ENCODE measurements at places on chromosomes 4 and X. TPM values are rescaled to one million over a fixed set of nuclear protein-coding genes. Genes with fewer than 3 reads are reported as not detected.

Gene COQ2
- total RNA-seq = 21.1 TPM

GRCh38 chr4:136383082-136383481 lies 1149.2 kb downstream of the PCDH18 start:
- no peak overlapping the region for H3K4me3 ChIP-seq
- no peaks in the 10 kb centered on the region for H3K27me3 ChIP-seq
- DNase-seq = no peak
- H3K36me3 ChIP-seq = no peaks in the 10 kb centered on the region
- H3K4me1 ChIP-seq = no peaks in the 10 kb centered on the region
- no peak overlapping the region for H3K27ac ChIP-seq

DNA sequence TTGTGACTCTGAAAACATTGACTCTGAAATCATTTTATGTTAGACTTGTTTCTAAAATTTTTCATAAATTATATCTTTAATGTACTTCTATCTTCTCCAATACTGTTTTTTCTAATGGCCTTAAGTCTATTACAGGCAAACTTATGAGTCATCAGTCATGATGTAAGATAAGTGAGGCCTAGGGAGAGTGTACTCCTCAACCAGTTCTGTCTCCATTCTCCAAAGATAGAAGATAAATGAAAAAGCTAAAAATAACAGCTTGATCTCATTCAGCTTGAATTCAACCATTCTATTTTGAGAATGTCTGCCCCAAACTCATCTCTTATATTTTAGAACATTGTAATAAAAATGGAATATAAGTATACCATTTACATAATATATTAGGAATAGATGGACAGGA lies 34.5 kb downstream of the STBD1 start:
- H3K4me3 ChIP-seq = no peak overlapping the region
- no peak for DNase-seq
- H3K27me3 ChIP-seq = no peaks in the 10 kb centered on the region
- H3K36me3 ChIP-seq = no peaks in the 10 kb centered on the region
- no peaks in the 10 kb centered on the region for H3K4me1 ChIP-seq

DNA sequence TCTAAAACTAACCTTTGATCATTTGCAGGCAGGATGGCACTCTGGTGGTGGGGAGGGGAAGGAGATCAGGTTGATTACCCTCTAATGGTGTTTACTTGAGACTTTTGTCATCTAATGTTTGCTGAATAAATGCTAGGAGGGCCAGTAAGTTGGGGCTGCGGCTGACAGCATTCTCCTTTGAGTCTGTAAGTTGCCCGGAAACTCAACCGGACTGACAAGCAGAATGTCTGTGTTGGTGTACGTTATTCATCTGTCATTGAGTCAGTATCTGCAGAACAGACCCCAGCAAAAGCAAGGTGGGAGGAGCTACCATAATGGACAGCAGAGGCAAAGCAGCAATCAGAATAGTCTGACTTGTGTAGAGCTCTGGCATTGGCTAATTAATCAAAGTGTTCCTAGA lies 1210.6 kb upstream of the PABPC4L start:
- DNase-seq = no peak
- H3K27ac ChIP-seq = no peak overlapping the region

DNA sequence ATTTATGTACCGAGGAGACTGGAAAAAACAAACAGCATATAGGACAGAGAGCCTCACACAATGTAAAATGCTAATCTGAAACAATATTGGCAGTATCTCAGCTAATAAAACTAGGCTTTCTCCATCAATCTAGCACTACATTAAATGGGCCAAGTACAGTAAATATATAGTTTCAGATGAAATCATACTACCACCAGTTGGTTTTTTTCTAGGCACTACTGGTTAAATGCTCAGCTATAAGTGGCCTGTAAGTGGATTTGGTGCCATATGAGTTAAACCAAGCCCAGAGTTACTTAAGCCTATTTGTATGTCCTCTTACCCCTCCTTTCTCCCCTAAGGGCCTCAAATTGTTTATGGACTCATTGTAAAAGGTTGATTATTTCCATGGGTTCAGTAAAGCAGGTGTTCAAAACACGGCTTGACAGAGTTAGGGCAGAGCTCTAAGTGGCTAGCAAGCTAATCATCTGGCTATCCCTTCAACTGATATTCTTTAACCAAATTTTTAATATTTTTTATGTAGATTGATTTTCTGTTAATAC lies 57.5 kb downstream of the FAM13A start:
- no peak overlapping the region for H3K4me3 ChIP-seq
- no peak overlapping the region for H3K27ac ChIP-seq
- H3K27me3 ChIP-seq = no peaks in the 10 kb centered on the region
- H3K4me1 ChIP-seq = no peaks in the 10 kb centered on the region

Measured in GM23338 (cell line).